Type B pancreatic cell (in vitro differentiated cells): ENCODE measurements at places on chromosomes 1 and 21. TPM values are rescaled to one million over a fixed set of nuclear protein-coding genes. Genes with fewer than 3 reads are reported as not detected.

GRCh38 chr1:111561328-111561727 lies 57.9 kb upstream of the ADORA3 start:
- no peak for DNase-seq

B4GALT2 gene
- total RNA-seq: 44.3 and 54.8 TPM in 2 replicates

NADK gene
- total RNA-seq: 78.4 and 89.2 TPM in 2 replicates

GIPC2 gene
- total RNA-seq: 2.9 and 4.8 TPM in 2 replicates

CFHR4 gene
- not detected in 2 replicates for total RNA-seq
